ENCODE measurements at places on chromosomes 6 and 20. TPM values are rescaled to one million over a fixed set of nuclear protein-coding genes. Genes with fewer than 3 reads are reported as not detected.

PXMP4 gene
- 10.7 TPM for polyA plus RNA-seq

GSTA2 gene
- polyA plus RNA-seq, result not detected

ZFP57 gene
- not detected for polyA plus RNA-seq

CDH22 gene
- 0.43 TPM for polyA plus RNA-seq

HLA-C gene
- polyA plus RNA-seq, result 71.6 TPM

OOEP gene
- polyA plus RNA-seq, result not detected

DNA sequence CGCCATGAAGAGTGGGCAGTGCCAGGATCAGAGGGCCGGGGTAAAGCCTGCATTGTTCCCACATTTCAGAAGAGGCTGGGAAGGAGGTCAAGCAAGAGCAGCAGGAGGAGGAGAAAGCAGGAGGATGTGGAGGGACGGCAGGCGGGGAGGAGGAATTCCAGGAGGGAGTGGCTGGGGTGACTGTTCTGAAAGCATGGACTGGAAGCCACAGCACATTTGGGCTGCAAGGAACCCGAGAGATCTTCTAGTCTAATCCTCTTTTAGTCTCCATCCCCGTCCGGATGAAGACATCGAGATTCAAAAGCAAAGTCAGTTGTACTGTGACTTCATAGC, 76.9 kb downstream of the FAM50B start:
- no peak for DNase-seq

DNA sequence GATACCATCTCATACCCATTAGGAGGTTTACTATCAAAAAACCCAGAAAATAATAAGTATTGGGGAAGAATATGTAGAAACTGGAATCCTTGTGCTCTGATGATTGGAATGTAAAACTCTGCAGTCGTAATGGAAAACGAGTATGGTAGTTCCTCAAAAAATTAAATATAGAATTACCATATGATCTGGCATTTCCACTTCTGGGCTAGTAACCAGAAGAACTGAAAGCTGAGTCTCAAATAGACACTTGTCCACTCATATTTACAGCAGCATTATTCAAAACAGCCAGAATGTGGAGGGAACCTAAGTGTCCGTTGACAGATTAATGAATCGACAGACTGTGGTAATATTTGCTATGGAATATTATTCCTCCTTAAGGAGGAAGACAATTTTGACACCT, 44.3 kb downstream of the FOXC1 start:
- peak; percentile 61 for DNase-seq

GRCh38 chr6:22827760-22828159, 258.4 kb downstream of the HDGFL1 start:
- DNase-seq, result peak; percentile 43

GRCh38 chr6:110319381-110319780, 38.8 kb downstream of the METTL24 start:
- no peak for DNase-seq

- DNase-seq, result no peak
Measured at GRCh38 chr20:1622450-1622849, 2.6 kb upstream of the SIRPB1 start.

DNA sequence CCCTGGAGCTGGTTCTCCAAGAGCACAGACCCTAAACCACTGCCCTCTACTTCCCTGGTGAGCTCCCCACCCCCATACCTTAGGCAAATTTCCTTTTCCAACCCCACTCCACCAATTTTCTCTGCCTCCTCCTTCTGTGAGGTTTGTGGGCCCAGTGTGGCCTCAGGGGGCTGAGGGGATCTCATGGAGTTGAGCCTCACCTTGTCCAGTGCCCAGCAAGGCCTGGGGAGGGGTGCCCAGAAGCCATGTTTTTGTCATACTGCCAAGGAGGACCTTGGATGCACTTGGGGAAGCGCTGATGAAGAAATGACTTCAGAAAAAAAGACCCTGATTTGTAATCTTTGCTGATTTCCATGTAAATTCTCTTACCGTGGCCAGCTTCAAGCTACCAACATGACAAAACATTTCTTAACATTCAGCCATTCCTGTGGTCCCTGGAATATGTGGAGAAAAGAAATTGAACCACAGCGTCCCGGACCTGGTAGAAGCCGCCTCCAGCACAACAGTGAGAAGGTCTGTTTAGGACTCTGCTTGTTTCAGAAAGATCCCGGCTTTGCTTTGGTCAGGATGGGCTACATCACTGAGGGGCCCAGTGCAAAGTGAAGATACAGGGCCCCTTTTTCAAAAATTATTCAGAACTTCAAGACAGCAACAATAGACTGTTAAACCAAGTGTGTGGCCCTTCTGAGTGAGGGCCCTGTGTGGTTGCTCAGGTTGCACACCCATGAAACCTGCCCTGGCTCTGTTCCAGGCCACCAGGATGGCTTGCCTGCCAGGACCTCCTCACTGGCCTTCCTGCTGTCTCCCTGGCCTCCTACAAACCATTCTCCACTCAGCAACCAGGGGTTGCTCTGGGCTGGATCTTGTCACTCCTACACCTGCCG, 52.5 kb downstream of the CHMP4B start:
- no peak for DNase-seq

All from muscle of leg (tissue), 16 donors.